ENCODE measurements at places on chromosomes 3 and 15.

DNA sequence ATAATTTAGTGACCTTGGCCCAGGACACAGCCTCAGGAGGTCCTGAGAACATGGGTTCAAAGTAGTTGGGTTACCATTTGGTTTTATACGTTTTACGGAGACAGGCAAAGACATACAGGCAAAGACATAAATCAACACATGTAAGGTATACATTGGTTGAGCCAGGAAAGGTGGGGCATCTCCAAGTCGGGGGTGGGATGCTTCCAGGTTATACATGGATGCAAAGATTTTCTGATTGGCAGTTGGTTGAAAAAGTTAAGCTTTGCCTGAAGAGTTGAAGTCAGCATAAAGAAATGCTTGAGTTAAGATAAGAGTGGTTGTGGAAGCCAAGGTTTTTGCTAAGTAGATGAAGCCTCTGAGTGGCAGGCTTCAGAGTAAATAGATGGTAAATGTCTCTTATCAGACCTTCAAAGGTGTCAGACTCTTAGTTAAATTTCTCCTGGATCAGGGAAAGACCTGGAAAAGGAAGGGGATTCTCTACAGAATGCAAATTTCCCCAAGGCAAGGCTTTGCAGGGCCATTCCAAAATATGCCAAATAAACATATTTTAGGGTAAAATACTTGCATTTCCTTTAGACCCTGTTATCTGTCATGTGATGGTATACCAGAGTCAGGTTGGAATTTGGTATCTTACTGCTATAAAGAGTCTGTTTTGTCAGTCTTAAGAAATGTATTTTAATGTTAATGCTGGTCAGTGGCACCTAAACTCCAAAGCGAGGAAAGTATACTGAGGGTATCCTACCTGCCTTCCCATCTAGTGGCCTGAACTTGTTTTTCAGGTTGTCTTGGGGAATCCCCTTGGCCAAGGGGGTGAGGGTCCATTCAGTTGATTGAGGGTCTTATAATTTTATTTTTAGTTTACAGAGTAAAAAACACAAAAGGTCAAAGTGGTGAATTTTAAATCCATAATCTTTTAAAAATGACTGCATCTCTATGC lies 8.2 kb upstream of the PDHB start:
- DNase-seq = no peak

- no peak for DNase-seq
These were observed 353.4 kb downstream of the FOXP1 start for GRCh38 chr3:71229905-71230657.

DNA sequence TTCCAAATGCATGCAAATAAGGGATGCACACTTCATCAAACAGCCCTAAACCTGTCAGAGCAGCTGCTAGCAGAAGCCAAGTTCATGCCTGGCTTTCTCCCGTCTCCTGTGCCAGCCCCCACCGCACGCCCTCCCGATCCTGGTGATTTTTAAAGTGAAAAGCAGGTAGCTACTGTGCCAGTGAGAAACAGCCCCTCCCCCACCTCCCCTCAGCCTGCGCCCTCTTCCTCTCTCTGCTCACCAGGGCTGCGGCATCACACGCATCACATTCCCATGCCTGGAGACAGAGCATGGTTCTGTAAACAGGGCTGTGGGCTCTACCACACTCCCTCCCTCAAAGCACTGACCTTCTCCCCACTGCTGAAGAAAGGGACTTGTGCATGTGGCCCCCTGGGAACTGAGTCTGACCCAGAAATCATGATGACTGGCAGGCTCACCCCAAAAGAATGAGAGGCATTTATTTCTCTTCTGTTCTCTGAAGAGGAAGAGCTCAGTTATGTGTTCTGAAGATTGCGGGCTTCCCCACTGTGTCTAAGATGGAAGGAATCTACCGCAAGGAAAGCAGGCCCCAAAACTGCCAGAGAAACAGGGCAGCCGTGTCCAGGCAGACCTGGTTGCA lies 14.5 kb upstream of the SLC6A1 start:
- DNase-seq = no peak

- DNase-seq = no peak
These were observed 38.7 kb downstream of the TIGIT start for GRCh38 chr3:114332342-114333179.

GRCh38 chr15:49045751-49046219 lies 461 bp downstream of the SECISBP2L start:
- no peak for DNase-seq

- no peak for DNase-seq
These were observed 28.0 kb upstream of the CCDC174 start for GRCh38 chr3:14623569-14624051.

DNA sequence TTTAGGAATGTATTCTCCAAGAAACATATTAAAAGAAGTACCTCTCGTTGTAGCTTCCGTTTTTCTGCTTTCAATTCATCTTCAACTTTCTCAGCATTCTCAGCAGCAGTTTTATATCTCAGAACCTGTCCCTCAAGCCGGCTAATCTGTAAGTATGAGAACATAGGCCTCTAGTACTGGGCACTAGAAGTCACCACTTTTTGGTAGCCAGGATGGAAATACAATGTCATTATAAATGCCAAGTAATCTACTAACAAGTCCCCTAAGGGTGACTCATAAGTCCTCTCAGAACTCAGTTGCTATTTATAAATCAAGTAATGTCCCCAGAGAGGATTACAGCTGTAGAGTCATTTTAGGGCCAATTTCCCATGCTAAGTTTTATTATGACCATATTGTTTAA lies 61.1 kb downstream of the MLH1 start:
- DNase-seq = peak; percentile 47

DNA sequence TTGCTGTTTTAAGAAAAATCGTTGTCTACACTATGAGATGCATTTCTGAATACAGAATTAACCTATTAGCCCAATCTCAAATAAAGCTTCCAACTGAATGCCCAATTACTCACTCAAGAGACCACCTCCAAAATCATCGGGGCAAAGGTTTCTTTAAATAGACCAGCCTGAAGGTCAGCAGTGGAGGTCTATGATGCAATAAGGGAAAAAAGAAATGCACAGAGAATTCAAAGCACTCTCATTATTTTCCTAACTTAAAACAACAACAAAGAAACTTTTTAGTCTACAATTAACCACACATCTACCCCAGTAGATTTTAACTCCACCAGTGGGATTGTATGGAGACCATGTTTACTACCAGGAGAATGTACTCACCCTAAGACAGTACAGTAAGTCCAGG lies 657.7 kb upstream of the CCDC54 start:
- DNase-seq = no peak

DNA sequence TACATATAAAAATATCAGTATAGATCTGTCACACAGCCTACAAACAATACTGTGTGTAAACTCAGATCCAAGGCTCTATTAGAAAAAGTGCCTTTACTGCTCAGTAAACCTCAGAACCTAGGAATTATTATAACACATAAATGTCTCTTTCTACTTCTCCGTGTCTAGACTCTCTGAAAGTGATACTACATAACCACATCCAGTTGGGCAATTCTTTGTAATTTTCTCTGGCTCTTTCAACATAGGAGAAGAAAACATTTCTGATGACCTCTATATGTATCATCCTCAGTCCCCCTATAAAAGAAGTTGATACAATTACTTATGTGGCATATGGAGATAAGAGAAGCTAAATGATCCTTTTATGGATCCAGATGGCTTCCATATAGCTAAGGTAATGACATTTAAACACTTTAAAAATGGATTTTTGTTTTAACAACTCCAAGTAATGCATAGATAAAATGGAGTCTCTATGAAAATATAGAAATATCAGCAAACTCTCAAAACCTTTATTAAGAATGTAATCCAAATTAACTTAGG lies 104.5 kb downstream of the LSAMP start:
- DNase-seq = no peak

DNA sequence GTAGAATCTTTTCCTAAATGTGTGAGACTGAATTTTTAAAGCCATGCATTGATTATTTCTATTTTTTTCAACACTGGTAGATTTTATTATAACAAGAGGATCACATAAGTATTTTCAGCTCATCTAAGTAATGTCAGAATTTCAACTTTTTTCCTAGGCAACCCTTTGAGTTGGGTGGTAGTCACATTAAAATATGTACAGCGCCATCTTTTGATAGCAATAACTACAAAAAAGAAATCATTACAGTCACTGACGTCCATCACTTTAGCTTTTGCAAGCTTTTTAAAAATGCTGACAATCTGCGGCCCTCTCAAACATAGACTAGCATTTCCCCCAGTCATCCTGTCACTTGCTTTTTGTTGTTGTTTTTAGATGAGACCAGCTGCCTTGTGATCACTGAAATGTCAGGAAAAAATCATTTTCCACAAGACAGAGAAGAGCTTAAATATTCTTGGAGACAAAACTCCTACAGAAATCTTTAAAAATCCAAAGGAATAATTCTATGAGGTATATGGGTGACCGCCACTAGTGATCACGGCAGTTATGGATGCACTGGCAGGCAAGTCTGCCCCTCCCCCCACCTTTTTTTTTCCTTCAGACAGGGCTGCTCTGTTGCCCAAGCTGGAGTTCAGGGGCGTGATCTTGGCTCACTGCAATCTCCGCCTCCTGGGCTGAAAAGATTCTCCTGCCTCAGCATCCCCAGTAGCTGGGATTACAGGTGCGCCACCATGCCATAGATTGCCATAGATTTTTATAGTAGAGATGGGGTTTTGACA lies 384.0 kb upstream of the KCNMB2 start:
- peak; percentile 2 for DNase-seq

DNA sequence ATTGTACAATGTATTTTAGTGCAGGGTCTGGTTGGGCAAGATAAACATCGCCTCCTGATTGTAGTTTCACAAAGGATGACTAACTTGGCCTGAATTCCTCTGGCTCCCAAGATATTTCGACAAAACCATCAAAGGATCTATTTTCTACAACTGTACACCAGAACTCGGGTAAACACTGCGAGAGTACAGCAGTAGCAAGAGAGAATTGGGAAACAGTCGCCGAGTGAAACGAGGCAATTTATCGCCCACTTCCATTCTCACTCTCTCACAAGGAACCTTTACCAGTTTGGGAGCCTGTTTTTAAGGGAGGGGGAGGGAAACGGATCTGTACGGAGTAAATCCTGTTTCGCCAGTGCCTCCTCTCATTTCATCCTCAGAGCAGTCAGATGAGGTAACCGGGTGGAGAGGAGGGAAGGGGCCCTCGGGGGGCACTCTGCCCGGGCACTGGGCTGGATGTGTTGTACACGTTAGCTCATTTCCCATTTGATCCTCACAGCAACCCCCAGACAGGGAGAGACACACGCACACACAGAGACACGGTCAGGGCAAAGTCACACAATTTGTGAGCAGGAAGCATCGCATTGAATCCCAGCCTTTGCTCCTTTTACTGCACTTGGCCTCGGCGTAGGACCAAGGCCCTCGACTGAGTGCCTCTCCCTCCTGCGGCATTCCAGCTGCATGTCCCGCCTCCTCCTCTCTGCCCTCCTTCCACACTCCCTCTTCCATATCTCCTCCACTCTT lies 120.1 kb downstream of the LIPC start:
- peak; percentile 71 for DNase-seq

DNA sequence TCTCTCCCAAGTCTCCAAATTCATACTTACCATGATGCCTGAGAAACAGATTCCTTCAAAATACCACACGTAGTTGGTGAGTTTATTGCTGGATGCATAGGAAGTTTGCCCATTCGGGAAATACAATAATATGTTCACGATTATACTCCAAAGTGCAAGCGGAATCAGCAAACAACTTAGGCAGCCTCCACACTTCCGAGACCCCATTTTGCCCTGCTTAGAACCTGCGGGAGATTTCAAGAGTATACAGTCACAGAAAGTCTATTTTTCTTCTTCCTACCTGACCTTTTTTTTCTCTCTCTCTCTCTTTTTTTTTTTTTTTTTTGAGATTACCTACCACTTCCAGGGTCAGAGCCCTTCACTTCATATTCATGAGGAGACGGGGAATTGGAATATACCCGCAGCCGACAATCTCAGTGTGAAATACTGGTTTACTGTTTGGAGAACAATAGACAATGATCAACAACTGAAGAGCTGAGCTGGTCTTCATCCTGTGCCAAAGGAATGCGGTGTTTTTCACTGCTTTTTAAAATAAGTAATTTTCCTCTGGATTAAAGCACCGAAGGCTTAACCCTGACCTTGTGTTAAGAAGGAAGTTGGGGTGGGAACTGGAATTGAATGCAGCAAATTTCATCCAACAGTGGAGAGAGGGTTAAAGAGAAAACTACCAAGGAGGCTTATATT lies at the start of gene TM4SF18:
TSS of gene TM4SF18 (minus strand) at position 461 of the 684 bp plus-strand sequence. CDS start at position 207, 254 bp downstream.
- no peak for DNase-seq

- DNase-seq = no peak
These were observed 364.9 kb upstream of the MCTP2 start for GRCh38 chr15:93866476-93866875.

Data from suppressor macrophage treated with lipopolysaccharide for 4 hours (primary cell).